Cardiac muscle cell (in vitro differentiated cells and primary cell): ENCODE measurements at places on chromosomes 3 and 15.

- no peak for DNase-seq
Measured at GRCh38 chr3:55159016-55159415, 231.2 kb upstream of the LRTM1 start.

DNA sequence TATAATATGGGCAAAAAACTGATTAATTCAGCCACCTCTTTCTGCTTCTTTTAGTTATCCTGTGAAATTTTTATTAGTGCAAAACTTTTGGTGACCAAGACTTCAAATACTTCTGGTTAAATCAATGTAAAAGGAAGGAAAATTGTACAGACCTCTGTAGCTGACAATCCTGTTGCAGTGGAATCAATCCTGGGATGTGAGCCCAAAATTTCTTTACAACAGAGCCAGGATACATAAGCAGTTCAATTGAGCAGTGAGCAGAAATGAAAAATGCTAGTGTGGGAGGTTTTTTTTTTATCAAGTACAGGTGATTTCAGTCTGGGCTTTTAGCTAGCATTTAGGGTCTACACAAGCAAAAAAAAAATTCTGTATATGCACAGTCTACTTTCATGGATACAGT is 398.0 kb downstream of the OTOL1 start:
- DNase-seq, result no peak

GRCh38 chr15:92306663-92307062 is 87.0 kb upstream of the ST8SIA2 start:
- peak; percentile 60 for DNase-seq

DNA sequence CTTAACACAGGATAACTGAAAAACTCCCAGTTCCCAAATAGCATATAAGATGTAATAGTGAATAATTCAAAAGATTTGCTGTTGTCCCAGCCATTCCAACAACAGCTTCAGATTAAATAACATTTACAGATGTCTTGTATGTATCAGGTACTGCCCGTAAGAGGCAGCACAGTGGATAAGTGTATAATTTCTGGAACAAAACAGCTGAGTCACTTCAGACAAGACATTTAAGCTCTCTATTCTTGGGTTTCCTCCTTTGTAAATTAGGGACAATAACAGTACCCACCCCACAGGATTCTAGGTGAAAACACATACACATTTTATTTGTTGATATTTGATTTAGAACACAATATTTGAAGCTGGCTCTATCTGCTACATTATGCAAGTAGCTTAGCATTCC is 2.6 kb upstream of the WWTR1 start:
- no peak for DNase-seq

DNA sequence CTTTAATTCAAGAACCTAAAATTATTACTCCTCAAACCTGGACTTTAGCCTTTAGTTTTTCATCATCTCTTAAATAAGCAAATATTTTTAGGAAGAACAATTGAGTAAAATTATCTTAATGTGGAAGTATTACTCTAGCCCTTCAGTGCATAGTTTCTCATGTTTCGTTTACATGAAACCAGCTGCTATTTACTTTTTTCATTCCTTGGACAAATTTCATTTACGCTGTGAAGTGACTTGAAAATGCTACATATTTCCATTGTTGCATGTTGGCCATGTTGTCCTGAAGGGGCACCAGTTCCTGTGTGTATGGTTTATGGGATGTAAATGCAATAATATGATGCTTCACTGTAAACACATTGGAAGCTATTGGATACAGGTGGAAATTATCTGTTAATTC is 49.9 kb downstream of the SLC25A26 start:
- DNase-seq, result no peak

GRCh38 chr3:66747261-66747660 is 246.4 kb upstream of the LRIG1 start:
- no peak for DNase-seq

DNA sequence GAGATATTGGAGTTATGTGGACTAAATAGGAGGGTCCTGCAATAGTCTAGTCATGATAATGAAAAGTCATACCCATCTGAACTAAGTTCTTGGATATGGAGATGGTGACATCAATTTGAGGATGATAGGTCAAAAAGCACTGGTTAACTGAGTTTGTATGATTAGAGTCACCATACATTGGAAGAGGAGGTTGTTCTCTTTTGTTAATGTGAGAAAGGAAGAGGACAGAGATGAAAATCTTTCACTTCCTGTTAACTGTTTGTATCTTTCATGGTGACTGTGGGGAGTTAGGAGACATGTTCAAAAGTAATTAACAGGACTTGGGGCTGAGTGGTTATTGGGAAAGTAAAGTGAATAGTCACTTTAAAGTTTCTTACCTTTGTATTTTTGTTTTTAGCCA is 11.1 kb downstream of the TMEM62 start:
- DNase-seq, result no peak

GRCh38 chr3:66037330-66037985 is 1.3 kb downstream of the MAGI1 start:
- peak; percentile 60 for DNase-seq

DNA sequence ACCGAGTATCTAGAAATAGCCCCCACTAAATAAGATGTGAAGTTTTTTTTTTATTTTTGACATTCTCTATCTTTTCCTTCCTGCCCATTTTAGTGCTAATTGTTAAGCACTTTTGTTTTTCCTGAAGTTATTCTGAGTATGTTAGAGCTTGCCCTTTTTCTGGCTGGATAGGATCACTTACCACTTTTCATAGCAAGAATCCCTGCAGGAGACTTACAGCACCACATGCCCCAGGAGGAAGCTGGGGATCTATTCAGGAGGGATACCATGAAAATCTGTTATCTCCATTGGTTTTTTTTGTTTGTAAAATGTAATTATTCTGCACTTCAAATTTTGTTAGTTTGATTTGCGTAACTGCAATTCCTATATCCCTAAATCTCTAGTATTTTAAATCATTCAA is 968.4 kb downstream of the ZPLD1 start:
- no peak for DNase-seq

DNA sequence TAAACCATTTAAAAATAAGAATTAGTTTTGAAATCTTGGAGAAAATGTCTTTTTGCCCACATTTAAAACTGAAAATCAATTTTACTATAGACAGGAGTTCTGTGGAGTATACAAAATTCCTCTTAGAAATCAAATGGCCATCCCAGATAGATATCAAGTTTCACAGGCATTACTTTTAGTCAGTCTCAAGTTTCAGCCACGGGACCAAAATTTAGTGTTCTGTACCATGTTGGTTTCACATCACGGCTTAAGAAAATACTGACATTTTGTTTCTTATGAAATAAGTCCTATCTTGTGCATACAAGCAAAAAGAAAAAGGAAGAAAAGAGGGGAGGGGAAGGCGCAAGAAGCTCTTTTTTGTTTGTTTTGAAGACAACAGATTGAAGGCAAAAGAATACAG is 45.7 kb downstream of the EIF2AK4 start:
- DNase-seq, result no peak

GRCh38 chr15:70795311-70795665 is 31.9 kb upstream of the UACA start:
- DNase-seq, result no peak

DNA sequence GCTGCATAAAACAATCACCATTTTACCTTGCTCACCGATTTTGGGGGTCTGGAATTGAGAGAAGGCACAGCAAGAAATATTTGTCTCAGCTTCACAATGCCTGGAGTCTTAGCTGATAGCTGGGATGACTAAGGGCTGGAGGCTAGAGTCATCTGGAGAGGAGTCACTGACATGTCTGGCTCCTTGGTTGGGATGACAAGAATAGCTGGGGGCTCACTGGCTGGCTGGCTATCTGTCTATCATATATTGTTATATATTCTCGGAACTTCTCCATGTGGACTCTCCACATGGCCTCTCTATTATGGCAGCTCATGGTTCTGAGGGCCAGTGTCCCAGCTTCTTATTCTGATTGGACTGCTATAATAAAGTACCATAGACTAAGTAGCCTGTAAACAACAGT is 20.0 kb upstream of the TRIM71 start:
- DNase-seq, result no peak

GRCh38 chr15:77417602-77418001 is 2.3 kb downstream of the PEAK1 start:
- no peak for DNase-seq

- no peak for DNase-seq
Measured at GRCh38 chr3:127954640-127955039, 39.6 kb downstream of the KBTBD12 start.

DNA sequence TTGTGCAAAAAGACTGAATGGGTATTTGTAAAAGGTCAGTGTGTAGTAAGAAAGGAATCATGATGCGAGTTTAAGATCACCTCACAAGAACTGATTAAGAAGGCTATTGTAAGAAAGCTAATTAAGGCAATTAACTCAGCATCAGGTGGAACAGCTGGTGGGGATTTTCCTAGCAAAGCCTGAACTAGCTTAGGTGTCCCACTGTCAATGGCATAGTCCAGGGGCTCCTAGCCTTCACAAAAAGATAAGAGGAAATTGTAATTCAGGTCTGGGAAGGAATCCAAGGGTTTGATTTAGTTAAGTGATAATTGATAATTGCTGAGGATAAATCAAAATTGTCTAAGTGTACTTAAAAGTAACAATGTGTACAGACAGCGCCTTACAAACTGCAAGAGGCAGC is 901.6 kb downstream of the TUSC7 start:
- DNase-seq, result no peak

GRCh38 chr3:73451301-73451944 is 173.3 kb downstream of the PDZRN3 start:
- DNase-seq, result no peak

GRCh38 chr3:99974989-99975388 is 139.3 kb downstream of the FILIP1L start:
- DNase-seq, result no peak

DNA sequence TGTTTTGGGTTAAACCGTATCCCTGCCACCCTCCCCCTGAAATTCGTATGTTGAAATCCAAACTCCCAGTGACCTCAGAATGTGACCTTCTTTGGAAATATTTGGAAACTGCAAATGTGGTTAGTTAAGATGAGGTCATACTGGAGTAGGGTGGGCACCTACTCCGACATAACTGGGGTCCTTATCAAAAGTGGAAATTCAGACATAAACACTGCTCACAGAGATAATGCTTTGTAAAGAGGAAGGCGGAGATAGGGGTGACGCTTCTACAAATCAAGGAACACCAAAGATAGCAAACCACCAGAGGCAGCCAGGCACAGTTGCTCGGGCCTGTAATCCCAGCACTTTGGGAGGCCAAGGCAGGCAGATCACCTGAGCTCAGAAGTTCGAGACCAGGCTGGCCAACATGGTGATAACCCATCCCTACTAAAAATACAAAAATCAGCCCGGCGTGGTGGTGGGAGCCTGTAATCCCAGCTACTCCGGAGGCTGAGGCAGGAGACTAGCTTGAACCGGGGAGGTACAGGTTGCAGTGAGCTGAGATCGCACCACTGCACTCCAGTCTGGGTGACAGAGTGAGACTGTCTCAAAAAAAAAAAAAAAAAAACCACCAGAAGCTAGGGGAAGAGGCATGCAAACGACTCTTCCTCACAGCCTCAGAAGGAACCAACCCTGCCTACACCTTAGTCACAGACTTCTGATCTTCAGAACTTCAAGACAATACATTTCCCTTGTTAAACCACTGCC is 51.1 kb upstream of the CHD2 start:
- no peak for DNase-seq

- no peak for DNase-seq
Measured at GRCh38 chr3:56192001-56192400, 276.3 kb downstream of the ERC2 start.

GRCh38 chr15:23912191-23912590 is 225.1 kb upstream of the NDN start:
- no peak for DNase-seq

GRCh38 chr15:35963326-35963725 is 417.4 kb upstream of the DPH6 start:
- peak; percentile 18 for DNase-seq

- no peak for DNase-seq
Measured at GRCh38 chr15:50277370-50277769, 11.8 kb upstream of the HDC start.

GRCh38 chr3:137066092-137066491 is 108.3 kb downstream of the IL20RB start:
- DNase-seq, result no peak

DNA sequence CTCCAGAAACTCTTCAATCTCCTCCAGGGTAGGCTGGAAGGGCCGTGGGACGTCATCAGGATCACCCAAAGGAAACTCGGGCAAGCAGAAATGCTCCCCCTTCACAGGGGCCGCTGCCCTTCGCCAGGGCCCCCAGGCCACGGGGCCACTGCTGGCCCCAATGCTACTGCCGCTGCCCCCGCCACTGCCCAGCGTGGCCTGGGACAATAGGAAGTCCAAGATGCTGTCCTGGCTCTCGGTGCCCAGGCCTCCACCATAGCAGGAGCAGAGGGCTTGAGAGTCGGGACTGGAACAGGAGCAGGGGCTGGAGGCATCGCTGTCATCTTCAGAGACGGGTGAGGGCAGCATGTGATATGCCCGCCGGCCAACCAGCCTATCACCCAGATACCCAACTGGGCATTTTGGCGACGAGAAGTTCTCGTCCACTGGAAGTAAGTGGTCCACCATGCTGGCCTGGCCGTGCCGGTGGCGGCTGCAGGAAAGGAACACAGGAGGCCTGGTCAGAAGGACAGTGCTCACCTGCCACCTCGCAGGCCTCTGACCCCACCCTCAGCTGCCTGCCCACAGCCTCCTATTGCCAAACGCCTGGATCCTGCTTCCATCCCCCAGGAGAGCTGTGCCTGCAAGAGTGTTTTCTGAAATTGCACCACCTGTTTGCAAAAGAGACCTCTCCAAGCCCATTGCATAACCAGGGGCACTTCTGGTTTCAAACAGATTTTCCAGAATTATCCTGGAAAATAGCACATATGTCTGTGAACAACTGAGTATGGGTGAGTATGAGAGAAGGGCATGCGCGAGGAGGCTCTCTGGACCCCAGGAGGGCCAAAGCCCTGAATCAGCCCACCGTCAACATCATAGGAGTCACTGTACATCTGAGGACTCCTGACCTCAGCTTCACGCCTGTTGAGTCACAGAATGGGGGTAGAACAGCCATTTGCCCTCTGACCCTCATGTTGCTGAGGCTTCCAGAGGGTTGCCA is 4.4 kb downstream of the KLF15 start:
- DNase-seq, result peak; percentile 32

- DNase-seq, result peak; percentile 7
Measured at GRCh38 chr3:128307029-128307633, 153.8 kb downstream of the EEFSEC start.

- DNase-seq, result no peak
Measured at GRCh38 chr3:187295316-187296034, 3.9 kb upstream of the MASP1 start.

DNA sequence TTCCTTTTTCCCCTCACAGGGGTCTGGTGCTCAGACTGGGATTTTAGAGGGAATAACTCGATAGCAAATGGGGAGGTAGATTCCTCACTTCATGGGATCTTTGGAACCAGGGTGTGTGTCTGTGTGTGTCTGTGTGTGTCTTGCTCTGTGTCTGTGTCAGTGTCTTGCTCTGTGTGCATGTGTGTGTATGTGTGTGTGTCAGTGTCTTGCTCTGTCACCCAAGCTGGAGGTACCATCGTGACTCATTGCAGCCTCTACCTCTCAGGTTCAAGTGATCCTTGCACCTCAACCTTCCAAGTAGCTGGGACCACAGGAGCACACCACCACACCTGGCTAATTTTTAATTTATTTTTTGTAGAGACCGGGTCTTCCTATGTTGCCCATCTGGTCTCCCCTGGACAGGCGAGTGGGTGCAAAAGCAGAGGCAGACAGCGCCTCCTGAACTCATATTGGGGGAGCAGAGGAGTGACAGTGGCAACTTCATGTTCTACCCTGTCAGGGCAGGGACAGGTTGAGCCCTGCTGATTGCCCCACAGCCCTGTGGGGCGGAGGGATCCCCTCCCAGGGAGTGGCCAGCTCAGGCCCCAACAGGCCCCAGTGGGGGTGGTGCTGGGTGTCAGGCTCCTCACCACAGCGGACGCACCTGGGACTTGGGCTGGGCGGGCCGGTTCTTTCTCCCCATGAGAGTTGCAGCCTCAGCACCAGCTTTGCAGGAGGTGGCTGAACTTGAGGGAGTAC is 10.4 kb upstream of the SEMA4B start:
- DNase-seq, result no peak
